ENCODE measurements at places on chromosomes 1 and 21.

- no peak for DNase-seq
Observed at GRCh38 chr1:86990826-86991225, 76.4 kb downstream of the HS2ST1 start.

GRCh38 chr1:30575066-30575465 is 148.3 kb downstream of the MATN1 start:
- no peak for DNase-seq

GRCh38 chr1:2482588-2482987 is 6.5 kb downstream of the PLCH2 start:
- DNase-seq, result no peak

DNA sequence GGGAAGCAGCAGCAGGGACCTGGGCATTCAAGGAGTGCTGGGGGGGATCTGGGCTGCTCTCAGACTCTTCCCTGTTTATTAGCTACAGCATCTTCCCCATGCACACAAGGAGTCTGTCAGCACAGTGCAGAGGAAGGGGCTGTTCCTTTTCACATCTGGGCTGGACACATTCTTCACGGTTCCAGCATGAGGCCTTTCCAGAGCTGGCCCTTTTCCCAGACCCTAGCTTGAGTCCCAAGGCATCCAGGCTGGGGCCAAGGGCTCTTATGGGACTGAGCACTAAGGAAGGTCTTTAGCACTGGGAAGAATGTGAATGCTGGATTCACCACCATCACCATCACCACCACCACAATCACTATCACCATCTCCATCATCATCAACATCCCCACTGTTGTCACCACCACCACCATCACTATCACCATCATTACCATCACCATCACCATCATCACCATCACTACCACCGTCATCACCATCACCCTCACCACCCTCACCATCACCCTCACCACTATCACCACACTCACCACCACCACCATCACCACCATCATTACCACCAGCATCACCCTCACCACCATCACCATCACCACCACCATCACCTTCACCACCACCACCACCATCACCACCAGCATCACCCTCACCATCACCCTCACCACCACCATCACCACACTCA is 28.4 kb downstream of the PARK7 start:
- DNase-seq, result no peak

- no peak for DNase-seq
Observed at GRCh38 chr21:34511787-34512455, at the start of gene KCNE1. Gene KCNE1, minus strand, starts transcription at chr21:34512210. Its CDS starts 62,576 bp downstream, at chr21:34449634.

- DNase-seq, result peak; percentile 25
Observed at GRCh38 chr21:25708467-25709065, 26.1 kb downstream of the ATP5PF start.

GRCh38 chr1:55067022-55067778 is 27.9 kb downstream of the PCSK9 start:
- DNase-seq, result no peak

Measured in right lung (tissue), 10 donors.